Left hindlimb (tissue), 1 donor: ENCODE measurements at places on chromosomes 5 and 9.

- no peak for DNase-seq
These were observed 307.8 kb downstream of the GADD45G start for GRCh38 chr9:89912605-89912953.

DNA sequence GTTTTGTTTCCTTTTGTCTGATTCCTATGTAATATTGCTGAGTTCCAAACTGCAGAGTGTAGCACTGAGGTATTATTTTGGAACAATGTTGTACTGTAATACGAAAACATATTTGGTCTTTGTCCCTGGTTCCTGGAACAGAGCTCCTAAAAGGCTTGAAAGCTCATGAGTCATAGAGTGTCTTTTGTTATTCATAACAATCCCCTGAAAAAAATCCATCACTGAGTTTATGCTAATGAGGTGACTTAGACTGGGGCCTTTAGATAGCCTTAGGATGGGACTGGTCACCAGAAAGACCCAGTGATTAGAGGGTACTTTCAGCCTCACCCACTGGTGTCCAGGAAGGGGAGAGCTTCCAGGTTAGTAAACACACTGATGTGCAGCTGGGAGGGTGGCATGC is 132.7 kb upstream of the POU5F2 start:
- DNase-seq, result no peak

- DNase-seq, result no peak
These were observed 521.0 kb upstream of the WWC1 start for GRCh38 chr5:167770461-167770860.

DNA sequence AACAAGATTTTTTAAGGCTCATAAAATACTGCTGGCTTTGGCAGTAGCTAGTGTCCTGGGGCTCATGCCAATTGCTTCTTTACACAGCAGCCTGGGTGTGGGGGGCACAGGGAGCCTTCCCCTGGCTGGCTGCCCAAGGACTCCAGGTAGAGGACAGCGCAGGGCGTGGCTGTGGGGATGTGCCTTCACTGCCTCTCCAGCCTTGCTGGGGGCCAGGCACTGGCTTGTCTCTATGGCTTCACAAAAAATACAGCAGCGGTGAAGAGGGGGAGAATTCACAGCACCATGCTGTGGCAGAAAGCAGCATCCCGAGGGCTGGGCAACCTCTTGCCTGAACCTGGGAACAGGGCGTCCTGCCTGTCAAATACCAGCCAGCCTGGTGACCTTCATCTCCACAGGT is 57.4 kb downstream of the DAP start:
- DNase-seq, result no peak

DNA sequence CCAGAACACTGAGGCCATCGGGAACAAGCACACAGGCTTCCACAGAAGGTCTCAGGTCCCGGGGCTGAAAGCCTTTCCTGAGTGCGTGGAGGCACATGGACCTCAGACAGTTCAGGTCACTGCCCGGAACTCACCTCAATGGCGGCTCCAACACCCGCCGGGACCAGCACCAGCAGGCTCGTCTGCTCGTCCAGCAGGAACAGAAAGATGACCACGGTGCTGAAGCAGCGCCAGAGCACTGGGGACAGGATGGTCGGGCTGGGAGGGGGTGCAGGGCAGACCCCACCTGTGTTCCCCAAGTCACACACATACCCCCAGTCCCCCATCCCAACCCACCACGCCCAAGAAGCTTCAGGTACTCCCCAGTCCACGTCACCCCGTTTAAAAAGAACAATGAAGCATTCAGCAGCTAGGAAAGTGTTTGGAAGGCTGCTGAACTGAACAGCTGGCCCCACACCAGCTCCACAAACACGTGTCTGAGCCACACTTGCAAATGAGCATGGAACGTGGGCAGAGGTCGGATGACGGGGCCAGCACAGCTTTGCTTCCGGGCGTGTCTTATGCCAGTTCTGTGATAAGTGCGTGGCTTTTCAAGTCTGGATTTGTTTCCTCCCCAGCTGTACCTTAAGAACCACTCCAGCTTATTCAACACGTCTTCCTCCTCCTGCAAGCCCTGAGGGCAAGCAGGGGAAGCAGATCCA is 14.6 kb downstream of the CLPTM1L start:
- peak; percentile 30 for DNase-seq

DNA sequence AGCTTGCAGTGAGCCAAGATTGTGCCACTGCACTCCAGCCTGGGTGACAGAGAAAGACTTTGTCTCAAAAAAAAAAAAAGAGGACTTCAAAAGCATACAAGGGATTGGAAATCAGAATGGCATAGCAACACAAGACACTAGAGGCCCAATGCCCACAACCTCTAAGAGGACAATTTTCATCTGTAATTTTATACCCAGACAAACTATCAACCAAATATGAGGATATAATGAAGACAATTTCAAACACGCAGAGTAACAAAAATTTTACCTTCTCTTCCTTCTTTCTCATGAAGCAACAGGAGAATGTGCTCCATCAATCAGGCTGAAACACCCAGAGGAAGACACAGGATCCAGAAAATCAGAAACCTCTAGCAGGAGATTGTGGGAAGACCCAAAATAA is 46.8 kb downstream of the GCNT4 start:
- no peak for DNase-seq

GRCh38 chr5:125043781-125044391 is 297.4 kb upstream of the ZNF608 start:
- DNase-seq, result peak; percentile 49

GRCh38 chr5:19555436-19555835 is 432.6 kb downstream of the CDH18 start:
- DNase-seq, result no peak

- peak; percentile 73 for DNase-seq
These were observed 41.4 kb downstream of the GLRX start for GRCh38 chr5:95781101-95781583.

DNA sequence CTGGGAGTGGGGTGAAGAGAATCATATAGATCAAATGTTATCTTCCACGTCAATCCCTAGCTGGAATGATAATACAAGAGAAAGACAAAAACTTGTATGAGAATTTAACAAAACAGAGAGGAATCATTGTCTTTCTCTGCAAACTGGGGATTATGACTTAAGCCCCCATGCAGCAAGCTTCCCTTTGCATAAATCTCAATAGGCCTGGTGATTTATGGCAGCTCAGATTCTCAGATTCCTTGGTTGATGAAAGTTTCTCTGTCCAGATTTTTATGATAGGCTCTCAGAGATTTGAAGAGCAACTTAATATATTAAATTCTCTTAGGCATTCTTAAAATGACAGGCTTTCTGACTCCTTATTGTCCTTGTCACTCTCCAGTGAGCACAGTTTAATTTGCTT is 56.0 kb downstream of the RASGRF2 start:
- no peak for DNase-seq

DNA sequence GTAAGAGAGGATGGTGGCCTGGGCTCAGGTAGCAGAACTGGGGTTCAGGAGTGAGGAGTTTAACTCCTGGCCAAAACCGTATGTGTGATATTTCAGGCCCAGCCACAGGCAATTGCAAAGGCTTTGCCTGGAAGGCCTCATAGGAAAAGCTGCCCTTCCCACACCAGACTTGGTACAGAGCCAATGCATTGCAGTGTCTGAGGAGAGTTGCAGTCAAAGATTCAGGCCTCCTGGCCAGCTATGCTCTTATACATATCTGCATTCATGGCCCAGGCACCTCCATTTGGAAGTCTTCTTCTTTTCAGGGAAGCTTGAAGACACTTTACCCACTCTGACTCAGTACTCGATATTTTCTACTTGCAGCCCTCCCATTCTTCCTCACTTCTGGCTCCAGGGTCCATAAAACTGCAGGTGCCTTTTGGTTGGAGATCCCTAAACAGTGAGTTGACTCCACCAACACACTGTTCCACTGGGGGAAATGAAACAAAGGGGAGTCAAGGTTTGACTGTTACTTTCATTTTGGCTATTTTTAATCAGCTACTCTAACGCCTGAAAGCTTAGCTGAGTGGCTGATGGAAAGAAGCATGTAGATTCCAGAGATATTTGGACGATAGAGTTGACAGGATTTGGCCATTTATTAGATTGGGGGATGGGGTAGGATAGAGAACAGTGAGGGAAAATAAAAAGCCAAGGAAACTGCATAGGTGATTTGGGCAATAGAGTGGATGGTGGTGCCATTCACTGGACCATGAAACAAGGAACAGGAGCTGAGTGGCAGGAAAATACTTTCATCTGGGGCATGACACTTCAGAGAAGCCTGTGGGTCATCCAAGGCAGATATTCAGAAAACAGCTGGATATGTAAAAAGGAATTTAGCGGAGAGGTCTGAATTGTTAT is 30.6 kb upstream of the IL33 start:
- DNase-seq, result no peak

- DNase-seq, result no peak
These were observed 149.6 kb upstream of the IRX2 start for GRCh38 chr5:2901096-2901495.

GRCh38 chr5:97266576-97266975 is 83.5 kb upstream of the RIOK2 start:
- peak; percentile 85 for DNase-seq

DNA sequence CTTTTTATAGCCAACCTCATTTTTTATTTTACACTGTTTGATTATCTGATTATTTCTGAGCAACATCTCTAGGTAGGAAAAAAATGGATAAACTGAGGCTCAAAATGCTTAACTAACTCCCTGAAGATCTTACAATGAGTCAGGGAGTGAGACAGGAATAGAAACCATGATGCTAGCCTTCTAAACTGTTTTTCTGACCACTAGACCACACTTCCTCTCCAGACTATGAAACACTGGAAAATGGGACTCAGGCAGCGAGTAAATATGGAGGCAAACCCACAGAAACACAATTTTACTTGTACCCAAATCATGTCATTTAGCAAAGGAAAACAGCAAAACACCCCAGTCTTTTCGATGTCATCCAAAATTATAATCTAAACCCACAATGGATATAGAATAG is 129.9 kb upstream of the ANKH start:
- DNase-seq, result no peak

GRCh38 chr9:78928625-78929405 is 631.9 kb downstream of the PSAT1 start:
- DNase-seq, result no peak

DNA sequence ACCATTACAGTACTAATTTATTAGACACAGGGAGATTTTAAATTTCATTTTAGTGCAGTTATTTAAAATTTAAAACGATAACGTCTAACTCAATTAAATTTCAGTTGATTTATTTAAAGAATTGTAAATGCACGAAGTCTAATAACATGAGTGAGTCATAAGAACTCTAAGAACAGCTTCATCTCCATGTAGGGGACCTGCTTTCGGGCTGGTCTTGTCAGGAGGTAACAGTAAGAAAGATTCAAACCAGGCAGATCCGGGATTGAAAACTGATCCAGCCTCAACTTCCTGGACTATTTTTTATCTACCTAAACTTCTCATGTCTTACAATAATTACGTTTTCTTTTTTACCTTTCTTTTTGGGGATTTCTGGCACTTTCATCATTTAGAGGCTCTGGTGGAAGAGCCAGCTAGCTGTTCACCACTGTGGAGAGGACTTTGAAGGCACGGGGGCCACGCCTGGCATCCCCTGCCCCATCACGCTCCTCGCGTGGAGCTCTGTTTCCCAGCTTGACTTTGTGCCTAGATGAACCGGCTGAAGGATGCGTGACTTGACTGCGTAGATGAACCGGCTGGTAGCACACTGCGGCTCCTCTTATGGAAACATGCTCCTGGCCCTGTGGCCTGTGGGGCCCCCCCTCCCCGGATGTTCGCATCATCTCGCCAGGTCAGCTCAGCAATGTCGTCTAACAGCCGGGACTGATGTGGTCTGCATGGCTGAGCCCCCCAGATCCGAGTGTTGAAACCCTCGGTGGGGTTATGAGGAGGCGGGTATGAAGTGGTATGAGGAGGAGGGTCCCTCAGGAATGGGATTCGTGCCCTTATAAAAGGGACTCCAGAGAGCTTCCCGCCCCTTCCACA is 26.0 kb downstream of the NDUFS6 start:
- DNase-seq, result no peak

DNA sequence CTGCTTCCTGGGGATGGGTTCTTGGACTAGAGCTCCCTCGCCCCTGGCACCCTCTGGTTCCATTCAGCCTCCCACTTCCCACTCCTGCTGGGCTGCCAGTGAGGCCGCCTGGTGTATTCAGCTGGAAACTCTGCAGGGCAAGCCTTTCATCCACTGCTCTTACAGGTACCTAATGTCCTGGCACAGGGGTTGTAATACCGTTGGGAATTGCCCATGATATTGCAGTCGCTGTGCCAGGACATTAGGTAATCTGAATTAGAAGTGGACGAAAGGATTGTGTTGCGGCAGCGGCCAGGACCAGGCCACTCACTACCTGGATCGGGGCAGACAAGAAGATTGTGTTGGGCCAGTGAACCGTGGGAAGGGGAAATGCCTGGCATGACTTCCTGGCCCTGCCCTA is 13.1 kb downstream of the TMOD1 start:
- DNase-seq, result no peak

- no peak for DNase-seq
These were observed 38.6 kb downstream of the RANBP6 start for GRCh38 chr9:5976674-5977397.

DNA sequence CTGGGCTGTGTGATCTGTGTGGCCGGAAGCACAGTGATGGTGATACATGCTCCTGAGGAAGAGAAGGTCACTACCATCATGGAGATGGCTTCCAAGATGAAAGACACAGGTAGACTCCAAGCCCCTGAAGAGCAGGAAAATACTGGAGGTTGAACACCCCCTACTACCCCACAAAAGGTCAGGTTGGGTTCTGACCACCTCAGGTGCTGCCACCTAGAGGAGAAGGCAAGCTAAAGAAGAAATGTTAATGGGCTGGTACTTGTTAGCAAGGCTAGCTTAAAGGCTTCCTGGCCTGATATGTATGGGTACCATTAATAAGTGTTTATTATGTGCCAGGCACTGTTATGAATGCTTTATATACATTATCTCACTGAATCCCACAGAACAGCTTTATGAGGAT is 11.7 kb downstream of the NIPAL4 start:
- no peak for DNase-seq

DNA sequence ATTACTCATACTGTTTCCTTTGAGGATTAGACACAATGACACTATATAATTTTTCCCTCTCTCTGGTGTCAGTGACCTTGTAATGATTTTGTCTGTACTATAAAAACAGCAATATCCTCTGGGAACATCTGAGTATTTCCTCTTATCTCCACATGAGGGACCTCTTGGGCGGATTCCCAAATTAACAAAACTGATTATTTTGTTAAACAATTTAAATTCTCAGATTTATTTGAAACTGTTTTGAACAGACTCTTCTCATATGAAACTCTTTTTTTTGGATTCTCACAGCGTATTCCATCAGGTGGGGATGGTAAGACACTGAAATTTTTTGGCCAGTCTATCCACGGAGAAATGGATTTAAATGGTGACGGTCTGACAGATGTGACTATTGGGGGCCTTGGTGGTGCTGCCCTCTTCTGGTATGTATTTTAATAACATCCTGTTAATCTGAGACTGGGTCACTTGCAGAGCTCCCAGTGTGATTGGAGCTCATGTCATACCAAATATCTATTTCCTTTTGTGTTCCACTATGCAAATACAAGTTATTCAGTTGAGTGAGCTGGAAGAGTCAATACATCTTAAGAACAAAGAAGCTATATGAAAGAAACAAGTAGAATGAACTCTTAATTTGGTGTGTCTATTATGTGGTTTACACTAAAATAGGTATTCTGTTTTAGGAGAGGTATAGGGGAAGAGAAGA is 73.8 kb upstream of the ITGA2 start:
- peak; percentile 38 for DNase-seq
